Neural crest cell (in vitro differentiated cells): ENCODE measurements at places on chromosomes 7 and 10. TPM values are rescaled to one million over a fixed set of nuclear protein-coding genes. Genes with fewer than 3 reads are reported as not detected.
A peak's percentile ranks its signal among the peaks of the same experiment; 100 is the strongest.

GRCh38 chr7:37201003-37201875 is 247.4 kb downstream of the ELMO1 start:
- peak; percentile 84 for DNase-seq
- no peaks in the 10 kb centered on the region for H3K27me3 ChIP-seq
- no peaks in the 10 kb centered on the region for H3K36me3 ChIP-seq
- H3K27ac ChIP-seq: no peak overlapping the region
- H3K4me1 ChIP-seq: peaks cover 6% of the 10 kb centered on the region

PRKAR2B gene
- total RNA-seq: 14.2 and 14.4 TPM in 2 replicates

DNA sequence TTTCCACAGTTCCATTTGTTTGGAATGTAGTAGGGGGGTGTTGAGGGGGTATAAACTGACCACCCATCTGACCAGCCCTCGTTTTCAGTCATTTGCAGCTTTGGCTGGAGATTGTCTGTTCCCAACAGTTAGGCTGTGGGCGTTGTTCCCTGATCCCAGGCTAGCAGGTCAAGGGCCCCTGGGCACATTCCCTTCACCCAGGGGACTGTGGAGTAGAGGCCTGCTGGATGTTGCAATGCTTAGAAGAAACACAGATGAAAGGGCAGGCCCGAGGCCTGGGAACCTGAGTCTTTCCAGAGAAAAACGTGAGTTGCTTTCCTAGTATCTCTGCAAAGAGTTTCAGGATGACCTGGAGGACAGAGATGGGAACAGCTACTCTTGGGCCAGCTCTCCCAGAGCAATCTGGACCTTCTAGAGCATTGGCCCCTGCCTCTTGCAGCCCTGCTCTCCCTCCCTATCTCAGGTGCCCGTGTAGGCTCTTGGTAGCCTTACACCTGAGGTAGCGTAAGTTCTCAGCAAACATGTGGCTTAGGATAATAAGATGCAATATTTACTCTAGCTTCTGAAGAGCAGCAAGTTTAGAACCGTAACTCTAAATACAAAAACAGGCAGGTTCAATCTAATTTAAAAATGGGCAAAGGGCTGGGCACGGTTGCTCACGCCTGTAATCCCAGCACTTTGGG is 99.4 kb upstream of the EFCAB10 start:
- no peaks in the 10 kb centered on the region for H3K36me3 ChIP-seq
- DNase-seq: no peak
- H3K27me3 ChIP-seq: no peaks in the 10 kb centered on the region
- no peak overlapping the region for H3K4me3 ChIP-seq
- no peak overlapping the region for H3K27ac ChIP-seq

GRCh38 chr10:133616371-133617130 is 10.0 kb downstream of the FRG2B start:
- no peak overlapping the region for H3K27ac ChIP-seq
- no peak for DNase-seq
- H3K36me3 ChIP-seq: peaks cover 14% of the 10 kb centered on the region
- no peak overlapping the region for H3K4me3 ChIP-seq
- H3K27me3 ChIP-seq: no peaks in the 10 kb centered on the region

COL28A1 gene
- total RNA-seq: 0.28 and 0.30 TPM in 2 replicates
